Activated CD8-positive, alpha-beta memory T cell treated with anti-CD3 and anti-CD28 coated beads for 48 hours (primary cell): ENCODE measurements at places on chromosomes 4 and X.
A peak's percentile ranks its signal among the peaks of the same experiment; 100 is the strongest.

DNA sequence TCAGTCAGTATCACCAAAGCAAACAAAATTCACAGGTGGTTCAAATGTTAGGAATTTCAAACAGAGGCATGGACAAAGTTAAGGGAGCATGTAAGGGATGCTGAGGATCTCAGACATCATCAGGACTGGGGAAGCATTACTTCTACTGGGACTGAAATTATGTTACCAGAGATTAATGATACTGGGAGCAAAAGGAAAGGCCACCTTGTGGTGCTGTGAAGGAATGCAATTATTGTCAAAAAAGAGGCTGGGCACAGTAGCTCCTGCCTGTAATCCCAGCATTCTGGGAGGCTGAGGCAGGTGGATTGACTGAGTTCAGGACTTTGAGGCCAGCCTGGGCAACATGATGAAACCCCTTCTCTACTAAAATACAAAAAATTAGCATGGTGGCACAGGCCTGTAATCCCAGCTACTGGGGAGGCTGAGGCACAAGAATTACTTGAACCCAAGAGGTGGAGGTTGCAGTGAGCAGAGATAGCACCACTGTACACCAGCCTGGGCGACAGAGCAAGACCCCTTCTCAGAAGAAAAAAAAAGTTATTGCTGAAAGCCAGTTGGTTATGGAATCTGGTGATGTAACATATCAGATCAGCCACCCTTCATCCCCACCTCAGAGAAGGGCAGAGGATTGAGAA, 954.3 kb downstream of the PCDH7 start:
- no peak for DNase-seq

GRCh38 chr4:5448221-5448620, 260.1 kb downstream of the EVC2 start:
- DNase-seq = no peak

- DNase-seq = no peak
Measured at GRCh38 chr4:2071912-2072867, 13.1 kb downstream of the NAT8L start.

DNA sequence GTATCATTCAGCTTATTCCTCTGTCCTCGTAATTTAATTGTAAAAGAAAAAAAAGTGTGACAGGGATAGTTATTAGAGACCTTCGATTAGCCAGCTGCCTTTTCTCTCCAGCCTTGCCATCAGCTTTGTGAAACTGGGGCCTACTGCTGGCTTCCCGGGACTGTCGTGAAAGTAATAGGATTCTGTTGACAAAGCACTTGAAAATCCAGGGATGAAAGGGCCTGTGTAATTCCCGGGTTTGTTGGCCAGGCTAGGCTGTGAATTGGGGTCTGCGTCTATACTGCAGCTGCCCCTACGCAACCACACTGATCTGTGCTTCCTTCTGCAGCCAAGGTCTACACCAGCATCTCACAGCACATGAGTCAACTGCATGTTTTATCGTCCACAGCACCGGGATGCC, 120.4 kb upstream of the SCML1 start:
- DNase-seq = no peak

DNA sequence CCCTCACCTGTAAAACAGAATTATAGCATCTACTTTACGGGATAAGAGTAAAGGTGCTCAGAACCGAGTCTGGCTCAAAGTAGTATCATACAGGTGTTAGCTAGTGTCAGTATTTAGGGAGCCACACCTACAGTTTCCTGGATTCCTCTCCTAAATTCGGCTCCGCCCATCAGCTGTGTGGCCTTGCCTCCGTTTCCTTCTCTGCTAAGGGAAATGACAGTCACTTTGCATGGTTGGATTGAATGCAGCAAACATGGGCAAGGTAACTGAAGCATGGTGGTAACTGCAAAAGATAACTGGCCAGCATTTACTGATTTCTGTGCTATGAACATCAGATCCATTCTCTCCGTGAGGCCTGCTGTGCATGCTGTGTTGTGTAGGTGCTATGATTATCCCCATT, 2.8 kb downstream of the PPP1R3F start:
- DNase-seq = no peak

DNA sequence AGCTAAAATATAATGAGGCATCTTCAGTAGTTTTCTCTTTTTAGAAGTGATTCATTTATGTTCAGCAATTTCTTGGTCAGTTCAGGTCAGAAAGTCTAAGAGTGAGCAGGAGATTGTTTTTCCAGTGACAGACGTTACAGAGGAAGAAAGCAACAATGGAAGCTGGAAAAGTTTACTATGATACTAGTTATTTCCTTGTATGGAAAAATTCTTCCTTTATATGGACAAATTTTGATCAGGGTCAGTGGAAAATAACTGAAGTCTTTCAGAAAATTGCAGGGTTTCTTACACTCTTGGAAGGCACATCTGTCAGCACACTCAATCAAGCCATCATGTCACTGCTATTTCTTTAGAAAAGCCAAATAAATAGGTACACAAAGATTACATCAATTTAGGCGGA, 1120.7 kb downstream of the FAT4 start:
- DNase-seq = no peak

DNA sequence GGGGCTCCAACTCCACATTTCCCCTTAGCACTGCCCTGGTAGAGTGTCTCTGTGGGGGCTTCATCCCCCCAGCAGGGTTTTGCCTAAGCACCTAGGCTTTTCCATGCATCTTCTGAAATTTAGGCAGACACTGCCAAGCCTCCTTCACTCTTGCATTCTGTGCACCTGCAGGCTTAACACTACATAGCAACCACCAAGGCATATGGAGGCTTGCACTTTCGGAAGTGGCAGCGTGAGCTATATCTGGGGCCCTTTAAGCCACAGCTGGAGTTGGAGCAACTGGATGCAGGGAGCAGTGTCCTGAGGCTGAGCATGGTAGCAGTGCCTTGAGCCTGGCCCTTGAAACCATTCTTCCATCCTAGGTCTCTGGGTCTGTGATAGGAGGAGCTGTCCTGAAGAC, 214.8 kb upstream of the RPL34 start:
- DNase-seq = no peak

DNA sequence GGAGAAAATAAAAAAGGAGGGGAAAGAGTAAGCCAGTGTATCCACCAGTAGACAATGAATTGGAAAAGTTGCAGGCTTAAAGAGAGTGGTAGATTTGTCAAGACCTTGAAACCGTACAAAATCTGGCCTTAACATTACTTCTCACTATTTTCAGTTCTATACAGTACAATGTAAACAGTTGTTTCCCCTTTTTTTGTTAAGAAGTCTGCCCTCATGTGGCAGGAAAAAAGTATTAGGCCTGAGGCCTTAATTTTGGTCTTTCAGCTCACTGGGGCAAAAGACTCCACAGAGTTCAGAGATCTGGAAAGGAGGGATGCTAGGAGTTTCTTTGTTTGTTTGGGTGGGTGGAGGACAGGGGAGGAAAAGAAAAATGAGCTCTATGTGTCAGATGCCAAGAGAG, 92.8 kb upstream of the CCDC160 start:
- no peak for DNase-seq

DNA sequence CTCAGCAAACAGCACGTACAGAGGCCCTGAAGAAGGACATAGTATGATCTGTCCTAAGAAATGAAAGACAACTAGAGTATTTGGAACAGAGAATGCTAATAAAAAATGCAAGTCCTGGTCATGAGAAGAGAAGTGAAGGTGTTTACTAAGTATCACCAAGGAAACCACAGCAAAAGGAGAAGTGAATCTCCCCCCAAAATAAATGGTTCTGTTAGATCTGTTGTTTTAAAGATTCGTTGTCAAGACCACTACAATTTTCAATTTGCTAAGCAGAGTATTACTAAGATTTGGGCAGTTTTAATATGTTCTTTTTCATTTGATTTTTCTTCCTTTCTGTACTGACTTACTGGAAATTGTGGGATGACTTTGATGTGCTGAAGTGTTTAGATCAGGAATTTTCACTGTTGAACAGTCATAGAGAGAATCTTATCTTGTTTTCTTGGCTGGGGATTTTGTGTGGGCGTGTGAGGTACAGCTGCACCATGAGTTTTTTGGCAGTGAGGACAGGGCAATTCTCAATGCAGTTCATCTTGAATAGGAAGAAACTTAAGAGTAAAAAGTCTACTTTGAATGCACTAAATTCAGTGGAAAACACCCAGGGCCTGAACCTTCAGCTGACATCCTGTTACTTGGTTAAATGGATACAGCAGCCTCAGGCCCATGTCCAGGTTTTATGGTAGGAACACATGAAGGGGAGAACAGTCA, 132.2 kb downstream of the STIM2 start:
- no peak for DNase-seq

DNA sequence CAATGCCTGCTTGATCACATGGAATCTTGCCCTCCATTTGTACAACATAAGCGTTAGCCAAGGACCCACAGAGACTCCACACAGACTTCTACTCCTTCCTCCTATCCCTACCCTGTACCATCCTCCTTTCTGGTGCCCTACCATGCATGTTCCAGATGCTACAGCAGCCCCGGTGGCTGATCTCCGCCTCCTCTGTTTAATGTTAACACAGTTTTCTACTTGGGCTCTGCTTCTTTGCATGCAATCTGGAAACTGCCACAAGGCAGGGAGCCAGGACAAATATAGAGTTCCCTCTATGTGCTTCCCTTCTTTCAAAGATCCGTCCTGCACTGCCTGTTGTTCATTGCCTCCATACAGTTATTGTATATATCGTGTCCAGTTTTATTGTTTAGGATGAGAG, 368.6 kb upstream of the TENM3 start:
- DNase-seq = no peak

DNA sequence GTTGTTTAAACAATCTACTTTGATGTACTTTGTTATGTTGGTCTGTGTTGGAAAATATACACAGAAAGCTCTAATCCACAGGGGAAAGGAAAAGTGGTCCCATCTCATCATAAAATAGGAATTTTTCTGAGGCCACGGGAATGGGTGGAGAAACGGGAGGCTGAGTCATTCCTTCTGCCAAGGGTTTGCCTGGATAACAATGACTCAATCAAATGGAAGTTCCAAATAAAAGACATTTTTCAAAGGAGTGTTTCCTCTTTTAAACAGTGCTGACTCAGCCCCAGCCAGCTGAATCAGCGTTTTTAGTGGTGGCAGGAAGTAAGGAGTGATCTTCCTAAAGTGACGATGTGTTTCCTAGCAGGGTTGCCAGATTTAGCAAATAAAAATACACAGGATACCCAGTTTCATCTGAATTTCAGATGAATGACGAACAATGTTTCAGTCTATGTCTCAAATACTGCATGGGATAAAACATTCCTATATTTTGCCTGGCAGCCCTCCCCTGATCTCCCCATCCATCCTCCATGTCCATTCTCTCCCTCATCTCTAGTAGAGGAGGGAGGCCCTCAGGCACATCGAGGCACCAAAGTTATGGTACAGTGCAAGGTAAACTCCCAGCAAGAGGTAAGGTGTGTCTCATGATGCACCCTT, 345.4 kb upstream of the GATB start:
- DNase-seq = no peak

DNA sequence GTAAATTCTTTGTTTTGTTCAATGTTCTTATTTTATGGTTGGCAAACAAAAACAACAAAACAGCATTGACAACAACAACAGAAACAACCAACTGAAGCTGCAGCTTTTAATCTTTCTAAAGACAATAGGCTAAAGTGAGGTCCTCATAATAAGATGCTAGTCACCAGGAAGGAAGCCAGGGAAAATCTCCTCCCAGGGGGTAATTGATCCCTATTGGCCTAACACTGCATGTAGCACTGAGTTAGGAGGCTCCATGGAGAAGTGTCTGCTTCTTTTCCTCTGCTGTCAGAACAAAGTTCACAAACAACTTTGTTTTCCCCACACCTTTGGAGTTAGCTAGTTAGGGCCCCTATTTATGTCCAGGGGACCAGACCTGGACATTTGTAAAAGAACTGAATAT, 4.7 kb upstream of the LRAT start:
- no peak for DNase-seq

- DNase-seq = peak; percentile 2
Measured at GRCh38 chrX:8879750-8880149, 78.6 kb upstream of the FAM9A start.

DNA sequence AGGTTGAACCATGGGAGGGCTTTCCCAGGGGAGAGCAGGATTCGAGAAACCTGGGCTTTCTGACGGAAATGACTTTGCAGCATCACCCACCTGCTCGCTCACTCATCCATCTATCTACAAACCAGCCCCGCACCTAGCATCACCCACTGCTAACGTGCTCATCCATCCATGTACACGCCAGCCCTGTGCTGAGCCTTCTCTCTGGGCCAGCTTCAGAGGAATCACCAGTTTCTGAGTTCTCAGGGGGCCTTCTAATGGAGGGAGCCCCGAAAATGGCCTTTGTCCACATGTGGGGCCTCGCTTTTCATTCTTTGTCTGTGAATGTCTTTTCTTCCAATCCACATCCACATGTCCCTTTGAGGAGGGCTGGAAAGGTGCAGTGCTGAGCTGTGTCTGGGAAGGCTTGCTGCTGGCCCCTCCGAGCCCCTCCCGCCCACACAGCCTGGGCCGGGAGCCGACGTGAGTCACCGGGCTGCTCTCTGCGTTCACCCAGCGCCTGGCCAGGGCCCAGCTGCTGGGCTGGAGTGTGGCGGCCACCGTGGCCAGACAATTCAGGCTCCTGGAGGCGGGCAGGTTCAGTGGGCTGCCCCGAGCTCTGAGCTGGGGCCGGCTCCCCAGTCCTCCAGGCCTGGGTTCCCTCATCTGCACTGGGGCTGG, 14.7 kb downstream of the SORCS2 start:
- no peak for DNase-seq

DNA sequence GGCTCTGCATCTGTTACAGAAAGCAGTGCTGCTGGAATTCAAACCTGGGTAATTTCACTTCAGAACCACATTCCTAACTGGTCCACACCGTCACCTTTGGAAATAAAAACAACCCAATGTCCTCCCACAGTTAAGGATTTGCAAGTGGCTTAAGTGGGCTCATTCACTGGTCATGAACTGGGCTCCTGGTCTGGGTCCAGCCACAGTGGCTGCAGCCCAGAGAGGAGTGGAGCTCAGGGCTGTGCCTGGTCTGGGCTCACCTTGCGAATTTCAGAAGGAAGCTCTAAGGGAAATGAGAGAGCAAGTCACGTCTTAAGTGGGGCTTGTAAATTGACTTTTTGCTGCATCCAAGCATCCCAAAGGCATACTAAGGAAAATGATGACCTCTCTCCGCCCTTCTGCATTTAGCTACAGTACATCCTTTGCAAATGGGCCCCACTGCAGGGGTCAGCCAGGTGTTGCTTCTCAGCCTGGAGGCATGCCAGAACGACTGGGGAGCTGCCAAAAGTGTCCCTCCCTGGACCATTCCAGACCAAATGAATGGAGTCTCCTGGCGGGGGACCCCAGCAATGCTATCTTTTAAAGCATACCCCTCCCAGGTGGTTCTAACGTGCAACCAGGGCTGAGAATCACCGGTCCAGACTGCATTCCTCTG, 25.6 kb upstream of the CRMP1 start:
- no peak for DNase-seq

- DNase-seq = no peak
Measured at GRCh38 chr4:101439926-101440325, 92.6 kb upstream of the PPP3CA start.

DNA sequence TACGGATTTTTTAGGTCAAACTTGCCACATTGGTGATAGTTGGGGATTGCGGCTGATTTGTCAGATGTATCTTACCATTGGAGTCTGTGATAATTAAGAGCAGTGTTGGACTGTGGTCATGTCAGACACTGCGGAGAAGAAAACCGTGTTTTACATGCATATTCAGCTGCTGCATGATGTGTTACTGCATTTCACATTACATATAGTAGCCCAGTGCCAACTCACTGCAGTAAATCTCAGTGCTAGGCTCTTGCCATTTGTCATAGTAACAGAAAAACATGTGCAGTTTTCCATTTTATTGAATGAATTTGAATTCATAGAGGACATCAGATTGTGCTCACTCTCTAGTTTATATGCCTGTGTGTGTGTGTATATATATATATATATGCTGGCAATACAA, 543.7 kb downstream of the IL1RAPL1 start:
- no peak for DNase-seq

- DNase-seq = no peak
Measured at GRCh38 chr4:40990899-40991265, 223.5 kb downstream of the APBB2 start.
